ENCODE measurements at places on chromosomes 3 and 15.

GRCh38 chr3:37531066-37531720, 330.5 kb upstream of the CTDSPL start:
- ATAC-seq, result peak; percentile 51

- no peak for ATAC-seq
Measured at GRCh38 chr3:99877031-99877579, 59.4 kb downstream of the CMSS1 start.

- ATAC-seq, result peak; percentile 29
Measured at GRCh38 chr3:104564045-104564643, 802.6 kb upstream of the ALCAM start.

DNA sequence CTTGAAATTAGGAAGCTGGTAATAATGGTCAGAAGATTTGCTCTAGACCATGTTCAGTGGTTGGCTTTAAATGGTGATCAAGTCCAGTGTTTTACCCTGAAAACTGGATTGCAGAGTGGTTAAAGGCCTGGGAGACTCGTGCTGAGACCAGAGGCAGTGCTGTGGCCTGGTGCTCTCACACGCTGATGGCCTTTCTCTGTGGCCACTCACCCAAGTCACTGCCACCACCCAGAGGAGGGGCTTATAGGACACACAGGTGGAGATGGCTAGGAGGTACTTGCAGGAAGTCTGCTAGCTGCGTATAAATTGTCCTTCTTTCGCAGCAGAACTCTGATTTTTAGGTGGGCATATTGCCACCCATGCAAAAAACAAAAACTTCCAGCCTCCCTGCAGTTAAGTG, 6.2 kb upstream of the EHD4 start:
- no peak for ATAC-seq

- no peak for ATAC-seq
Measured at GRCh38 chr3:31230425-31231223, 302.1 kb upstream of the STT3B start.

DNA sequence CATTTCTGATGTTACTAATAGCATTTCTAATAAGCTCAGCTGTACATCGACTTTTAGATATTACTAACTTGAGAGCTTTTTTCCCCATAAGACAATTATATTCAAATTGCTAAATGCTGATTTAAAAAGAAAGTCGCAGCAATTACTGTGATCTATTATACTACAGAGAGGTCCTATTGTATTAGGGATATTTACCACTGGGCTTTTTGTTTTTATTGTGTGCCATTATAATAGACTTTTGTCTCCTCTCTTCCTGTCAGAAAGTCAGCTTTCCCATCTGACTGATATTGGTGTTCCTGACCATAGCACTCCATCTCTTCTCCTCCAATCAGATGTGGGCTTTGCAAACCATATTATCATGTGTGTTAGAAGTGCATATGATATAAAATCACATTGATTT, 27.2 kb upstream of the RYR3 start:
- ATAC-seq, result no peak

DNA sequence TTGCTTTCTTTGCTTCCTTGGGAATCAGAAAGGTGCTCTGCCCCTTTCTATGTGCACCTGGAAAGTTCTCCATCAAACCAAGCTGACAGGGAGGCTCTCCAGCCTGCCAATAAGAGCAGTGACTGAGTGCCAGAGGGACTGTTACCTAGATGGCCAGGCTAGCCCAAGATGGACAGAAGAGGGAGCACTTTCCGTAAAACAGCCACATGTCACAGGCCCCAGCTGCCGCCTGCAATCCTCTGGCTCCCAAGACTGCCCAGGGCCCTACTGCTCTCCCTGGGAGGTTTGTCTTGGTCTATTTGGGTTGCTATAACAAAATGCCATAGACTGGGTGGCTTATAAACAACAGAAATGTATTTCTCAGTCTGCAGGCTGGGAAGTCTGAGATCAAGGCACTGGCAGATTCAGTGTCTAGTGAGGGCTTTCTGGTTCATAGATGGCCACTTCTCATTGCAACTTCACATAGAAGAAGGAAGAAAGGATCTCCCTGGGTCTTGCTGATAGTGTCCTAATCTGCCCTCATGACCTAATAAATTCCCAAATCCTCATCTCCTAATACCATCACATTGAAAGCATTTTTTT, 72.3 kb downstream of the TAMM41 start:
- no peak for ATAC-seq

- no peak for ATAC-seq
Measured at GRCh38 chr15:55613727-55614126, 25.6 kb upstream of the PYGO1 start.

GRCh38 chr15:58522391-58522790, 90.6 kb downstream of the LIPC start:
- ATAC-seq, result peak; percentile 2

DNA sequence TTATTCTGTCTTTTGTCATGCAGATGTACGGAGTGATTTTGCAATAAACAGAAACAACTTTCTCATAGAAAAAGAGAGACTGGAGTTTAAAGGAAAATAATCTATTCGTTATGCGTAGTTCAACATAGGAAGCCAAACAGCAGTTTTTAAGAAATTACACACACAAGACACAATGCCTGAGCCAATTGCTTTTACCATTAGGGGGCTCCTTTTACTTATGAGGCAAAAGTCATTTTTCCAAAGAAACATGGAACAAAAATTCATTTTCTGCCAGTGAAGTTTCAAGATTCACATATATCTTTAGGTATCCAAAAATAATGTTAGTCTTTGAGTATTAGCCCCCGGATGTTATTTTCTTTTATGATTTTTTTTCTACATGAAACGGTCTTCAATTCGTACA, 10.7 kb downstream of the CNTN6 start:
- no peak for ATAC-seq

GRCh38 chr3:61452535-61453090, 108.8 kb upstream of the PTPRG start:
- peak; percentile 57 for ATAC-seq

DNA sequence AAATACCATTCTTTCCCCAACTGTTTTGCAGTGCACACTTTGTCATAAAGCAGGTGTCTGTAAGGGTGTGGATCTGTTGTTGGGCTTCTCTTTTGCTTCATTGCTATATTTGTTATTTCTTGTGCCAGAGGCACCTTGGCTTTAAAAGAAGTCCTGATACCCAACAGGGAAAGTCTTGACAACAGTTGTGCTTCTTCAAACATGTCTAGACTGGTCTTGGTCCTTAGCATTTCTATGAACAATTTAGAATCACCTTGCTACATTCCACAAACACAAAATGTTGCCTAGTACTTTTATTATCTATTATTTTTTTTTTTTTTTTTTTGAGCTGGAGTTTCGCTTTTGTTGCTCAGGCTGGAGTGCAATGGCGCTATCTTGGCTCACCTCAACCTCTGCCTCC, 233.7 kb downstream of the SLCO3A1 start:
- peak; percentile 40 for ATAC-seq

- peak; percentile 85 for ATAC-seq
Measured at GRCh38 chr15:94677202-94677790, 445.9 kb downstream of the MCTP2 start.

GRCh38 chr15:71103102-71103676, 12.1 kb upstream of the THSD4 start:
- ATAC-seq, result peak; percentile 77

DNA sequence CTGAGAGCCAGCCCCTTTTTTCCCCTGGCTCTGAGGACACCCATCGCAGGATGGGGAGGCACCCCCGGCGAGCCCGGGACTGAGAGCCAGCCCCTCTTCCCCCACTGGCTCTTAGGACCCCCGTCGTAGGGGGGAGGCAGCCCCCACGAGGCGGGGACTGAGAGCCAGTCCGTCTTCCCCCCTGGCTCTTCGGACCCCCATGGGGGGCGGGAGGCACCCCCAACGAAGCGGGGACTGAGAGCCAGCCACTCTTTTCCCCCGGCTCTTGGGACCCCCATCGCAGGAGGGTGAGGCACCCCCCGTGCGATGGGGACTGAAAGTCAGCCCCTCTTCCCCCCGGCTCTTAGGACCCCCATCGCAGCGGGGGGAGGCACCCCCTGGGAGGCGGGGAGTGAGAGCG, 36.8 kb upstream of the SSUH2 start:
- no peak for ATAC-seq

DNA sequence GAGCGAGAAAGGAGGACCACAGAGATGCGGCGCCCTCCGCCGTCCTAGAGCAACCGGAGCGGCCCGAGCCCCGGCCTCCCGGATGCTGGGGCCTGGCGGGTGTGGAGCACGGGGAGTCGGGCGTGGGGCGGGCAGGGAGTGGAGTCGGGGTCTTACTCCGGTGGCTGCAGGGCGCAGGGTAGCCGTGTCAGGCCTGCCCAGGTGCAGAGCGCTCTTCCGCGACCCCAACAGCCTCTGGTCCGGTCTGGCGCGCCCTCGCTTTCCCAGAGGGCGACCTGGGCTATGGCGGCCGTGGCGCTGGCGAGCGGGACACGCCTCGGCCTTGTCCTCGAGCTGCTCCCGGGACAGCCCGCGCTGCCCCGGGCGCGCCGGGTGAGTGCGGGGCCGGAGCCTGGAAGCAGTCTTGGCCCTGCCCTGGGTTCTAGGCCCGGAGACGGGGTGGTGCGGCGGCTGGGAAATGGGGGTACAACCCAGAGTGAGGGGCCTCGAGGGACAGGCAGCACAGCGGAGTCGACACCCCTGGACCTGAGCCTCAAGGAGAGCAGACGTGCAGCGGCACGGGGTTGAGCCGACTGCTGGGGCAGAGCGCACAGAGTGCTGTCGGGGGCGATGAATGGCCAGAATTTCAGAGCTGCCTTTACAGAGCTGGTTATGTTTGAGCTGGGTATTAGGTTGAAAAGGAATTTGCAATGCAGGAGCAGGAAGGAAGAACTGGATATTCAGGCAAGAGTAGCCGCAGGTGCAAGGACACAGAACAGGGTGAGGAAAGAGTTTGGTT, at the start of gene ZNF662:
Gene ZNF662, plus strand, starts transcription at position 73 of the 778 bp plus-strand sequence. CDS start 1,973 bp downstream, outside the sequence.
- ATAC-seq, result peak; percentile 65

GRCh38 chr3:180092889-180093288, 56.2 kb upstream of the PEX5L start:
- ATAC-seq, result no peak

DNA sequence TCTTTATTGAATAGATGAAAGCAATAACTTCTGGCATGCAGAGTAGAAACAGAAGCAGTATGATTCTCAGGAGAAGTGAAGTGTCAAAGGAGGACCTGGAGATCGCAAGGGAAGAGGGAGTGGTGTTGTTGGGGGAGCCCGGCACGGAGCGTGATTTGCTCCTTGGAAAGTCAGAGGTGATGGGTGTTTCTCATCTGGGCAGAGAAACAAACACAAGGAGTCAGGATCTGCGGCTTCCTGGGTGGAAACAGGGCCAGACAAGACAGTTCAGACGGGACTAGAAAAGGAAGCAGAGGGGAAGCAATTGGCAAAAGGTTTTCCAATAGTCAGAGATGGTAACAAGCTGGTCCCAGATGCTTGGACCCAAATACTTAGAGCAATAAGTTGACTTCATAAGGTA, 34.4 kb upstream of the CCDC80 start:
- ATAC-seq, result no peak

DNA sequence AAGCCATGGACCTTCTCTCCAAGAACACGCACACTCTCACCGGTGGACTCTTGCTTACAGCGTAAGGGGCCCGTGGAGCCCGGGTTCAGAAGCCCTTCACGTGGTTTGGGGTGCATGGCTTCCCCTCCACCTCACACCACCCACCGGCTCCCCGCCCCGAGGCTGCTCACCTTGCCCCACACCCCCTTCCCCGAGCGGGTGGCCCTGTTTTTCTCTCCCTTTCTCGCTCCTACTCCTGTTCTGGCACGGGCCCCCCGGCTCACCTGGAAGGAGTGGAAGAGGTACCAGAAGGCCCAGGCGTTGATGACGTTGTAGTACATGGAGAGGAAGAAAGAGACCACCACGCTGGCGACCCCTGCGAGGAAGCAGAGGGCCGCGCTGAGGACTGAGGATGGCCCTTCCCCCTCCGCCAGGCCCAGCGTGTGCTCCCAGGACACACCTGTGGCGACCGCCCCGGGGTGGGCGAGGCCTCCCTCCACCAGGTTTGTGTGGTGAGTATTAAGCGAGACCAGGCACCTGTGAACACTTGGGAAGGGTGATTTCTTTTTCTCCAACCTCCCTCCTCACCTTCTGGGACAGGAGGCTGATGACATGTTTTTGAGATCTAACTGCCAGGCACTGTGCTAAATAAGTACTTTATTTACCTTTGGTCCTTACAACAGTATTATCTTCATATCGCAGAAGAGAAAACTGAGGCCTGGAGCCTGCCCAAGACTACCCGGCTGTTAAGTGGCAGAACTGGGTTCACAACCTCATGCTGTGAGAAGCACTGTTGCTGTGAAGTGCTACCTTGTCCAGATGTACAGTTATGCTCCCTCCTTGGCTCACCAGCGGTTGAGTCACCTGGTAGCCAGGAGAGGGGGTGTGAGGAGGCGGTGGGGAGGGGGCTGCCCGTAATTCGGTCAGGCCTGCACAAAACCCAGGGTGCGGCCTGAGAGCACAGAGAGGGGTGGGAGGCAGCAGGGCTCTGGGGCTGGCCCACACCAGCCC, 16.3 kb downstream of the SLC6A20 start:
- ATAC-seq, result no peak

DNA sequence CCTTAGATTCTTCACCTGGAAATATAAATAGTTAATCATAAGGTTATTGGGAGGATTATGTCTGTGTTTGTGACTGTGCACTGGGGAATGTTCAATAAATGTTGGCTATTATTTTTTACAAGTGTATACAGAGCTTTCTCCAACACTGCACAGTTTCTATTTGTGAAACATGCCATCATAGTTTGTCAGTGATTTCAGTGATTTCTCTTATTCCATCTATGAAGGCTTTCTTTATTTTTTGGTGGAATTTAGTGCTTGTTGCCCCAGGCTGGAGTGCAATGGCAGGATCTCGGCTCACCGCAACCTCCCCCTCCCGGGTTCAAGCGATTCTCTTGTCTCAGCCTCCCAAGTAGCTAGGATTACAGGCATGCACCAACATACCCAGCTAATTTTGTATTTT, 545.0 kb upstream of the GRM7 start:
- no peak for ATAC-seq

DNA sequence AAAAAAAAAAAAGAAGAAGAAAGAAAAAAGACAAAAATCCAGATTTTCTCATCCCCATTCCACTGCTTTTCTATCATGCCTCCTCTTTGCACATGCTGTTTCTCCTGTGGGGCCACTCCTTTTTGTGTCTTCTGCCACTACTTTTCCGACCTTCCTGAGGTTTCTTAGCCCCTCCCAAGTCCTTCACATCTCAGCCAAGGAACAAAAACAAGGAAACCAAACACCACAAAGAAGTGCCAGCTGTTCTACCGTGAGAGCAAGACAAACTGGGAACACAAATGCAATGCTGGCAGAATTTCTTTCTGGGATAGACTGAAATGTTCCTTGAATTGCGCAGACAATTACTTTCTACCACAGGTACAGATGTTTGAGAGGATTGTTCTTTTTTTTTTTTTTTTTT, 83.2 kb downstream of the MB21D2 start:
- no peak for ATAC-seq

DNA sequence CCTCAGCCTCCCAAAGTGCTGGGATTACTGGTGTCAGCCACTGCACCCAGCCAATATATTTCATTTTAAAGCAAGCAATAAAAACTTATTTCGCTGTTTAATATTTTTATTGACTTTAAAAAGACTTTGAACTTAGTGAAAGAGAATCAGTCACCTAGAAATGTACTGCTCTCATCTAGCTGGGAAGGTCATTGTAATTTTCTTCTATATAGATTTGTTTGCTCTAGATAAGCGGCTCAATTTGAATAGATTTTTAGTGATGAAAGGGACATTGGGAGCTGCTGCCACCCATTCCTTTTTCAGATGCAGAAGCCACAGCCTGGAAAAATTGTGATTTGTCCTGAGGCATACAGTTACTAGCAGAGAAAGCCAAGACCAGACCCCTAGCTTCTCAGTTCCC, 40.1 kb downstream of the CAPN7 start:
- ATAC-seq, result no peak

Data from esophagus mucosa (tissue), 1 donor.